ENCODE measurements at places on chromosomes 16 and 17. TPM values are rescaled to one million over a fixed set of nuclear protein-coding genes. Genes with fewer than 3 reads are reported as not detected.

DNA sequence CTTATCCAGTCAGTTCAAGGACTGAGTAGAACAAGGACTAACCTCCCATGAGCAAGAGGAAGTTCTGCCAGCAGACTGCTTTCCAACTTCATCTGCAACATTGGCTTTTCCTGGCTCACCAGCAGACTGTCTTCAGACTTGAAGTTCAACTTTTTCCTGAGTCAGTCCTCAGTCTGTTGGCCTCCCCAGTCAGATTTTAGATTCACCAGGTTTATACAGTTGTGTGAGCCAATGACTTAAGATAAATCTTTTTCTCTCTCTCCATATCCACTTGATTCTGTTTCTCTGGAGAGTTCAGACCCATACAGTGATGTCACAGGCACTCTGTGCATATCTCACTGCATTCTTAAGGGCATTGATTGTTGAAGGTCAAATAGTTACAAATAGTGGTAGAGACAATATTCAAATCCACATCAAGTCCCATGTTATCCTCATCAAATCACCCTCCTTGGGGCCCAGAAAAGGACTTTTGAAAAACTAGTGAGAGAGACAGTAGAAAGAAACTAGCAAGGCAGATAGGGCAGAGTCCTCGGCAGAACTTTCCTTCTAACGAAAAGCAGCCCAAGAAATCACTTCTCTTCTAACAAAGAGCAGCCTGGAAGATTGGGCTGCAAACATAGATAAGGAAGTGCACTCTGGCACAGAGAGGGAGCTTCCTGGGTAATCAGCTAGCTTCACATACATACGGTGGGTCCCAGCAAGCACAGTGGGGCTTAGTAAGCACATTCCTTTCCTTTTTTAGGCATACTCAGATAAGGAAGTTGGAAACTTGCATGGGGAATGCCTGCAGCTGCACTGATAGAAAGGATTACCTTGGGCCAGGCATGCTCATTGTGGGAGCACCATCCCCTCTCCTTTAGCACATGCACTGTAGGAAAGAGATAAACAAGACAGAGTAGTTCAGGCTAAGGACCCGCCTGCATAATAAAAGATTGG is 132.3 kb upstream of the FAM20A start:
- DNase-seq: peak; percentile 33
- peaks cover 7% of the 10 kb centered on the region for H3K36me3 ChIP-seq
- no peak overlapping the region for H3K4me3 ChIP-seq
- no peaks in the 10 kb centered on the region for H3K27me3 ChIP-seq
- peaks cover 18% of the 10 kb centered on the region for H3K4me1 ChIP-seq
- peak overlapping the region; percentile 65 for H3K27ac ChIP-seq

DNA sequence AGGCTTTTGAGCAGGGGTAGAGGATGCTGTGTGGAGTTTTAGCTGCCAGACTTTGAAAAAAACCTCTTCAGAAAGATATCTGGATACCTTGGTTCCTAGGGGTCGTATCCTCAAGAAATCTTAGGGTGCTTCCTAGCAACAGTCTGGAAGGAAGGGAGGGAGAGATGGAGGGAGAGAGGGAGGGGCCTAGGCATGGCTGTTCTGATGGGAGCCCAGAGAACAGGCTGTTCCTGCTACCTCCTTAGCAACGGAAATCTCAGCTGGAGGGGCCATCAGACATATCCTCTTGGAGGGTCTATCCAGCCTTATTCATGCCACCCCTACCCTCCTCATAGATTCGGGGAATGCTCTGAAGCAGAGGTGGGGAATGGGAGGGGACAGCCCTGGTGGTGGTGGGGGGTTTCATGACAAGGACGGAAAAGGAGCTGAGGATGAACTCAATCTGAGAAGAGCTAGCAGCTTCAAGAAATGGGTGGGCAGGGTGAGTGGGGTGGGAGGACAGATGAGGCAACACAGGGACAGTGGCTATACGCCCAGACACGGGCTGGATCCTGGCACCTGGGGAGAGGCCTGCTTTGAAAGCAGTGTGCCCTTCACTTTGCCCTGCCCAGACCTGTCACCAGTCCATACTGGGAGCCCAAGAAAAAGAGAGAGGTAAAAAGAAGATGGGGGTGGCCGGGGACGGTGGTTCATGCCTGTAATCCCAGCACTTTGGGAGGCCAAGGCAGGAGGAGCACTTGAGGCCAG is 2.9 kb upstream of the THRA start:
- no peak overlapping the region for H3K4me3 ChIP-seq
- no peak overlapping the region for H3K27ac ChIP-seq
- H3K27me3 ChIP-seq: peaks cover 20% of the 10 kb centered on the region
- no peaks in the 10 kb centered on the region for H3K36me3 ChIP-seq

FBXW10 gene
- 0.07 TPM for total RNA-seq

DNA sequence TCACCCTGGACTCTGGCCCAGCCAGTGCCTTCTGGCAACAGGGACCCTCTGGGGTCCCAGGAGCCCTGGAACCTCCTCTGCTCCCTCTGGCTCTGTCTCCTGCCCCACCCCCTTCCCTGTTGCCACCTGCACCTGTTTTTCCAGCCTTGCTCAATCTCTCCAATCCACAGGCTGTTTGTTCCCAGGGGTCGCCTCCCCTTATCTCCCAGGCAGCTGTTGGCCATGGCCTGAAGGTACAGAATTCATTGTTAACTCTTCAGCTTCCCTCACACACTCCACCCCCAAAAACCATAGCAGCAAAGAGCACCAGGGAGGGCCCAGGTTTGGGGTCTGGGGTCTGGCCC is 39.3 kb upstream of the TOB1 start:
- peak overlapping the region; percentile 19 for H3K27ac ChIP-seq
- peak; percentile 51 for DNase-seq
- H3K36me3 ChIP-seq: no peaks in the 10 kb centered on the region
- H3K4me1 ChIP-seq: peaks cover 36% of the 10 kb centered on the region
- H3K27me3 ChIP-seq: no peaks in the 10 kb centered on the region
- no peak overlapping the region for H3K4me3 ChIP-seq

TNP2 gene
- not detected for total RNA-seq

DNA sequence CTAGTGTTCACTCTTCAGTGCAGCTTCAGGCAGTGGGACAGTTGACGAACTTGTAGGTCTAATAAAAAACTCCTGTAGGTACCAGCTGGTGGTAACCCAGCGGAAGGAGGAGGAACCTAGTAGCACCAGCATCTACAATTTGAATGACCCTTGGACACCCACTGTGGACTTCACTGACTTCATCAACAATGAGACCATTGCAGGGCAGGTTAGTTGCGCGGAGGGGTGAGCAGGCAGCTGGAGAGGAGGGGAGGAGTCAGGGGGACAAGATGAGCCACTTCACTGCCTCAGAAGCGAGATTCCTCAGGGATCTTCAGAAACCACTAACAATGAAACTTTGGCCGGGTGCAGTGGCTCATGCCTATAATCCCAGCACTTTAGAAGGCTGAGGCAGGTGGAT is 22.3 kb downstream of the AOC3 start:
- no peak overlapping the region for H3K27ac ChIP-seq
- H3K4me1 ChIP-seq: no peaks in the 10 kb centered on the region
- H3K27me3 ChIP-seq: 0 out of 2 replicates have a peak, but pooled peaks cover 4% of the 10 kb centered on the region
- H3K36me3 ChIP-seq: no peaks in the 10 kb centered on the region
- DNase-seq: no peak

DNA sequence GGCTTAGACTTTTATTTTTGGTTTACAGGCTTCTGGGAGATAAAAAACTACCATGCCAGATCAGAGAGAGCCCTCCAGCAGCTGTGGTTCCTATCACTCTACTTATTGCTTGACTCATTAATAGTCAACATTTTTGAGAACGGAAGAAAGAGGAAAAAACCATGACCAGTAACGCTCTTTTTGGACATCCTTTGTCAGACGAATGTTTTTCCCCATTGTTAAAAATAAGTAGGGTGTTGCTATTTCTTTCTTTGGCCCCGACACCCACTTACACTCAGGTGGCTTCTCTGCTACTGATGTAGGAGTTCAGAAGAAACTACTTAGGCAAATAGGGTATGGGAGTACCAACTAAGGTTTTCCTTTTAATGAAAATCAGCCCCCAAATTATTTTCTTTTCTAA is 27.5 kb downstream of the TVP23A start:
- H3K4me3 ChIP-seq: no peak overlapping the region
- no peaks in the 10 kb centered on the region for H3K27me3 ChIP-seq
- no peak overlapping the region for H3K27ac ChIP-seq
- no peak for DNase-seq
- H3K4me1 ChIP-seq: no peaks in the 10 kb centered on the region

ZNRF1 gene
- 42.1 TPM for total RNA-seq

DNA sequence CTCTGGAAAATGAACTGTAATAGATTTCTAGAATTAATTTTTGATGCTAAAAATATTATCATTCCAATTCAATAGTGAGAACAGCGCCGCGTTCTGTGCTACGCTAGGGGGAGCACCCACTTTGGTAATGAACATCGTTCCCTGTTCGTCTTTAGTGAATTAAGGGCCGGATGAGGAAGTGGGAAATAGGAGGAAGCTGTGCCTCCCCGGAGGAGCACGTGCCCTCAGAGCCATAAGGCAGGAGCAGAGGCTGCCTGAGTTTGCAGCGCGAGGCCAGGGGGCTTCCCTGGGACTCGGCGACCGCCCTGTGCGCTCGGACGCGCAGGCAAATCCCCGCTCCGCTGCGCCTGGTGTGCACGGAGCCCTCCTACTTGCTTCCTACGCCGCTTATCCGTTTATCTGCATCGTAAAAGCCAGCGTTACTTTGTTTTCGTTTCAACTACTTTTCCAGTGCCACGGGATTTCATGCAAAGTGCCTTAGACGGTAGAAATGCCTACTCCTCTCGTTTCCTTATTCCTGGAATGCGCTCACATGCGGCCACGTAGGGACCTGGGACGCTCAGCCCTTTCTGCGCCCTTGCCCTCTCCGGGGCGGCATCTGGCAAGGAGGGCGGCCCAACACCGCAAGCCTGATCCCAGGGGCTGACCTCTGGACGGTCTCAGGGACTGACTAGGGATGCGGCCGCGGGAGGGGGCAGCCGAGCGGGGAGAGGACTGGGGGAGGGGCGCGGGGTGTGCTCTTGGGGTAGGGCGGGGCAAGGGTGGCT is 76.4 kb downstream of the KCNJ12 start:
- H3K4me3 ChIP-seq: peak overlapping the region; percentile 51
- no peaks in the 10 kb centered on the region for H3K36me3 ChIP-seq
- H3K4me1 ChIP-seq: peaks cover 5% of the 10 kb centered on the region
- peaks cover 23% of the 10 kb centered on the region for H3K27me3 ChIP-seq
- DNase-seq: peak; percentile 82

FTSJ3 gene
- total RNA-seq: 48.4 TPM

- H3K4me1 ChIP-seq: peaks cover 14% of the 10 kb centered on the region
- no peaks in the 10 kb centered on the region for H3K27me3 ChIP-seq
- no peak for DNase-seq
- H3K36me3 ChIP-seq: no peaks in the 10 kb centered on the region
- no peak overlapping the region for H3K4me3 ChIP-seq
- no peak overlapping the region for H3K27ac ChIP-seq
These were observed 1.6 kb upstream of the EFTUD2 start for GRCh38 chr17:44900894-44901293.

GRCh38 chr17:57508671-57509070 is 236.4 kb downstream of the CCDC182 start:
- no peak overlapping the region for H3K27ac ChIP-seq
- H3K4me1 ChIP-seq: peaks cover 25% of the 10 kb centered on the region
- no peak for DNase-seq
- H3K36me3 ChIP-seq: no peaks in the 10 kb centered on the region
- H3K4me3 ChIP-seq: no peak overlapping the region

- H3K27me3 ChIP-seq: no peaks in the 10 kb centered on the region
- H3K27ac ChIP-seq: no peak overlapping the region
- H3K4me3 ChIP-seq: no peak overlapping the region
- no peaks in the 10 kb centered on the region for H3K36me3 ChIP-seq
- peaks cover 8% of the 10 kb centered on the region for H3K4me1 ChIP-seq
These were observed 26.6 kb downstream of the MXRA7 start for GRCh38 chr17:76683921-76684745.

DNA sequence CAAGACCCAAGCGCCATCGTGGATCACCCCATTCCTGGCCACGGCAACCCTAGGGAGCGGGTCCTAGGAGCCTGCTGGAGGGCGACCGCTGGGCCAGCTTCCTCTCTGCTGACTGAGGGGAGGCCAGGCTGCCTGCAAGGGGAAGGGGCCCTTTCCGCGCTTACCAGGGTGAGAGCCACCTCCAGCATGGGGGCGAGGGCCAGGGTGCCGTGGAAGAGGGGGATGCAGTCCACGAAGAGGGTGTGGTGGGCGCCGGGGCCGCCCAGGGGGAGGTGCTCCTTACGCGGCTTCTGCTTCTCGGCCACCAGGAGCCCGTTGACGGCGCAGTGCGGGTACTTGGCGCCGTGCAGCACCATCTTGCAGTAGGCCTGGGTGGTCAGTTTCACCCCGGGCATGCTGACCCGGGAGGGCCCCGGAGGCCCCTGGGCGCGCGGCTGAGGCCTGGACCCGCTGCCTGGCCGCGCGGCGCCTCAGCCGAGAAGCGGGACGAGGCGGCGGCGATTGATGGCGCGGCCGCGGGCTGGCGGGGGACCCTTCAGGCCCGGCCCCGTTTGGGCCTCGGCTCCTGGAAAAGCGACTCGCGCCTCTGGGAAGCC is 345 bp downstream of the EMC8 start:
- H3K27me3 ChIP-seq: no peaks in the 10 kb centered on the region
- peak; percentile 48 for DNase-seq
- peaks cover 25% of the 10 kb centered on the region for H3K36me3 ChIP-seq
- peak overlapping the region; percentile 98 for H3K4me3 ChIP-seq

CCDC200 gene
- total RNA-seq: not detected

- no peaks in the 10 kb centered on the region for H3K36me3 ChIP-seq
- no peaks in the 10 kb centered on the region for H3K4me1 ChIP-seq
- H3K4me3 ChIP-seq: no peak overlapping the region
- H3K27ac ChIP-seq: no peak overlapping the region
- H3K27me3 ChIP-seq: no peaks in the 10 kb centered on the region
- DNase-seq: no peak
These were observed 20.9 kb downstream of the GALNS start for GRCh38 chr16:88835818-88836217.

GRCh38 chr16:73915935-73916334 is 380.7 kb upstream of the PSMD7 start:
- H3K4me3 ChIP-seq: no peak overlapping the region
- peaks cover 30% of the 10 kb centered on the region for H3K4me1 ChIP-seq
- no peak for DNase-seq
- H3K27me3 ChIP-seq: no peaks in the 10 kb centered on the region

DNA sequence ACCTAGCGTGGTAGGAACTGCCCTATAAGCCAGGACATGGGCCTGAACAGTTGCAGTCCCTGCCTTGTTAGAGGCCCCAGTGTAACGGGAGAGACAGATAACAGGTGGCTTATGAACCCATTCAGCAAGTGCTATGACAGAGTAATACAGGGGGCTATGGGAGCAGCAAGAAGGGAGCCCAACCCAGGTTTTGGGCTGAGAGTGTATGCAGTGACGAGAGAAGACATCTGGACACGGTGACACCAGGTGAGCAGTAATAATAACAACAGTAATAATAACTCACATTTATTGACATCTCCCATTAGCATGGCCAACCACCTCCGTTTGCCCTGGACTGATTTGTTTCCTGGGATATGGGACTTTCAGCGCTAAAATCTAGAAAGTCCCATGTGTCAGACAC is 100.8 kb downstream of the IRX5 start:
- H3K27ac ChIP-seq: no peak overlapping the region
- DNase-seq: no peak
- no peaks in the 10 kb centered on the region for H3K4me1 ChIP-seq
- H3K4me3 ChIP-seq: no peak overlapping the region

Data from GM23338 (cell line).